Stimulated activated CD4-positive, alpha-beta T cell treated with anti-CD3 and anti-CD28 coated beads, Interleukin-2, amount 100 ng/mL, for 48 hours (primary cell): ENCODE measurements at places on chromosomes 4 and X.
A peak's percentile ranks its signal among the peaks of the same experiment; 100 is the strongest.

GRCh38 chr4:105433421-105433820, 40.4 kb downstream of the PPA2 start:
- DNase-seq = no peak

DNA sequence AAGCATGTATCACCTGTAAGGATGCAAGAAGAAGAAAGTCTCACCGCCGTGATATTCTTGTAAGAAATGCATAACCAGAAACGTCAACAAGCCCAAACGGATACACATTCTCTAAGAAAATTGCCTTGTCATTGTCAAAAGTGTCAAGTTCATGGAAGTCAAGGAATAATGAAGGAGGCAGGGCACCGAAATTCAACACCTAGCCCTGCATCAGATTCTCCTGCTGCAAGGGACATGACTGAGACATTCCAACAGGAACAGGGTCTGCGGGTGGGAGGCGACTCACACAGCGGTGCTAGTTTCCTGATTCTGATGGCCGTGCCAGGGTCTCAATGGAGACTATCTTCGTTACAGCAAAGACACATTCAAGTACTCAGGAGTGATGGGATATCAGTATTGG, 26.7 kb downstream of the IRF2 start:
- no peak for DNase-seq

DNA sequence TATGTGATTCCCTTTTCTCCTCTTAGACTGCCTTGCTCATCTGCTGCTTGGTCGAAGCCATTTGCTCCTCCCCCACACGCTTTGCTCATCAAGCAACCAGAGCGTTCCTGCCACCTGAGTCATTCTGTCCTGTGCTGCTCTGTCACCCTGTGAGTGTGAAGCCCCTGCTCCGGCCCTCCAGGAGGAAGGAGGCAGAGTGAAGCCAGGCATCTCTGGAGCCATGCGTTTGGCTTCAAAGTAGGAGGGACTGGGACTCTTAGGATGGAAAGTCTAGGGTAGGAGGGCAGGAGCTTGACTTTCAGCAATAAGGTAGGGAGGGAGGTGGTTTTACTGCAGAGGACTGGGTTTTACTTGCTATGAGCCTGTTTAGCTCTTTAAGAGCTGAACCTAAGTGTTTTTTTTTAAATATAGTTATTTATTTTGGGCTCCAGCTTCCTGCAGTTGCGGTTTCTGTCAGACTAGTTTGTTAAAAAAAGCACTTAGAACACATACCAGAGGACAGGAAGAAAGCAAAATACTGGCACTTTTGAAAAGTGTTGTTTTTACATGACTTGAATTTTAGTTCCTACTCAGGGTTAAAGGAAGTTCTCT, 63.6 kb downstream of the SPINK2 start:
- DNase-seq = peak; percentile 68

- peak; percentile 78 for DNase-seq
Observed at GRCh38 chr4:124275-125081, at the start of gene ZNF718. TSS of gene ZNF718 (plus strand) at chr4:124501. CDS start at chr4:124671, 170 bp downstream.

DNA sequence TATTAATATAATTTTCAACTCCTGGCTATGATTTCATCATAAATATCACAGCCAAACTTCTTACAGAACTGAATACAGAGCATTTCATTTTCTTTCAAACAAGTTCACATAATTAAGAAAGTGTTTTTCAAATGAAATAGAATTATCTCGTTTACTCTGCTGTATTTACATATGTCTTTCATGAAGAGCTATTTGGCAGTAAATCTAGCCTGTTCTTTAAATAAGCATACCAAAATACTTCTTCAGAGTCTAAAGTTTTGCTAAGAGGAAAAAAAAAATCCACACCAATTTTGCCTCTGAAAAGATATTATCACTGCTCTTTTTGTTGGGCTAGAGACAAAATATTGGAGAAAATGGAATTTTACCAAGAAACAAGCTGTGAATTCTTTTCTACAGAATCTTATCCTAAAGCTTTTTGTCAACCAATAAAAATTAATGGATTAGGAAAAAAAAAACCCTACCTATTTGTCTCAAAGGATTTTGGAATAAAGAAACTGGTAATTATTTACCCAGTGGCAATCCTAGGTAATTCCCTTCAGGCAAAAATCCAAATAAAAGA, 287.9 kb upstream of the NR3C2 start:
- DNase-seq = no peak

GRCh38 chrX:68175562-68175961, 257.7 kb downstream of the OPHN1 start:
- DNase-seq = no peak
